ENCODE measurements at places on chromosomes 1 and 21.

GRCh38 chr1:12407050-12407961 lies 177.5 kb downstream of the VPS13D start:
- DNase-seq, result peak; percentile 30

- DNase-seq, result no peak
These were observed 8.7 kb downstream of the TIE1 start for GRCh38 chr1:43309405-43310025.

- DNase-seq, result no peak
These were observed 30.5 kb upstream of the COA6 start for GRCh38 chr1:234342774-234343173.

DNA sequence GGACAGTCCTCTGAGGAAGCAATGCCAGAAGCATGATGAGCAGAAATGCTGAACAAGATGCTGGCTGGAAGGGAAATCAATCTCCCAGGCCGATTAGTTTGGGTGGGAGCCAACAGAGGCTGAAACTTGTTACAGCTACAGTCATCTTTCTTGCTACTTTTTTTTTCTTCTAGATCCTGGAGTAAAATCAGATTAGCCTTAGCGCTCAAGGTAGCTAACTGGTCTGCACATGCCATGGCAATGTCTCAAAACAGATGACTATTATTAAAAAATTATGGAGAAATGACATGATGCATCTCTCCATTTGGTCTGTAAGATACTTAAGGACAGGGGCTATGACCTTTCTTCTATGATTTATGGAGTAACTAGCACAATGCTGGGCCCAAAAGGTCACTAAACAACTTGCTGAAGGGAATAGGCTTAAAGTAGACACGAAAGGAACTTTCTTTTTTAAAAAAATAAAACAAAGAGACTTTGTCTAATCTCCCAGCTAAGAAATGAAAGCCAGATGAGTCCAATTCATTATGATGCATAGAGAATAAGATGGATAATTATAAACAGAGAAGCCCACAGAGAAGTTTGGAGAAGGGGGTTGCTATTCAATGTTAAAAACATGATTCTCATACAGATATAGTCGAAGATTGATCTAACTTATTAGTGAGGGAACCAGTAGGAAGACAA lies 42.5 kb downstream of the UTP25 start:
- no peak for DNase-seq

GRCh38 chr1:165942062-165942461 lies 114.6 kb downstream of the UCK2 start:
- no peak for DNase-seq

DNA sequence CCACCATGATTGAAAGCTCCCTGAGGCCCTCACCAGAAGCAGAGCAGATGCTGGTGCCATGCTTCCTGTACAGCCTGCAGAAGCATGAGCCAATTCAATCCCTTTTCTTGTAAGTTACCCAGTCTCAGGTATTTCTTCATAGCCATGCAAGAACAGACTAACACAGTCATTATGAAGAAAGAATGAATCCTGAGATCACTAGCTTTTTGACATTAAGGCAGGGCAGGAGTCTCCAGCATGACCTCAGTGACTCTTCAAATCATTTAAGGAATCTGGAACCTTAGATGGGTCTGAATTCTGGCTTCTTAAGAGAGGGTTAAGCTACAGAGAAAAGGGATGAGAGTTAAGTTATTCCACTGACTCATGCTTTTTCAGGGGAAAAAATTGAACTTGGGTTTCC lies 79.0 kb downstream of the PTPN14 start:
- no peak for DNase-seq

DNA sequence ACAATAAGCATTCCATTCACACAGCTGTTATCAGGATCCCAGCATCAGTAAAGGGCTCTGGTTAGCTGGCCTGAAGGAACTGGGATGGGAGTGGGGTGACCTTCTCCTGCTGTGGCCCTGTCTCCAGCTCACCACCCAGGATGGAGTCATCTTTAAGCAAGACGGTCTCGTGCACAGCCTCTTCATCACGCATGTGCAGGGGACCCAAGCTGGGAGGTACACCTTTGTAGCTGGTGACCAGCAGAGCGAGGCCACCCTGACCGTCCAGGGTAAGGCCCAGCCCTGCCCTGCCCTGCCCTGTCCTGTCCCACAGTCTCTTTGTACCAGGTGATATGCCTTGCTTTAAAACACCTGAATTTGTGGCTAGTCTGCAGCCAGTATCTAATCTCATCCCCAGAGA lies 24.3 kb downstream of the IGFN1 start:
- no peak for DNase-seq

- peak; percentile 88 for DNase-seq
These were observed 23.2 kb downstream of the CD1D start for GRCh38 chr1:158203693-158204457.

DNA sequence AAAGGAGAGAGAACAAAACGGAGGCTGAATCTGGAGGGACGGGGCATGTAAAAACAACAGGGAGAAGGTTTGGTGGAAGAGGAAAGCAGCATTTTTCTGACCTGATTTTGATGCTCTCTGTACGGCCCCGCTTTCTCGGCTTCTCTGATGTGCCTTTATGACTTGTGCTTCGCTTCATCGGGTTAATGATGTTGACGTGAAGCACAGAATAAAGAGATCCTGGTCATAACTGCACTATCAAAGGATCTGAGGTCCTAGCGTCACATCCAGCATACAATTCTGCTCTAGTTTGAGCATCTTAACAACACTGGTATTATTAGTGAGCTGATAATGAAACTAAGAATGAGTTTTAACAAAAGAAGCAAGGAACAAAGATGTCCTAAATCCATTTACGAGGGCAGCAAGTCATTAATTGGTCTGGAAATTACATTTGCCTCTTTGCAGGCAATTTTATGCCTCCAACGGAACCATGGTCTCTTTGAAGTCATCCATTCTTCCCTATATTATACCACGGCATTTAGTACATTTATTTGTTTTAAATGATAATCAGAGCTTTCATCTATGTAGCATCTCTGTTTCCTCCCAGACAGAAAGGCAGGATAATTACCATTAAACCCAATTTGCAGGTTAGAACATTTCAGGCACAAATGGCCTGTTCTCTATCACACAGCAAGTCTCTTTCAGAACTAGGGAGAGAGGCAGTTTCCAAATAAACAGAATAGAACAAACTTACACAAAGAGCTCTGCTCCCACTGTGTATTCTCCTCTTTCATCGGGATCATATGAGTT lies 45.3 kb upstream of the B3GALNT2 start:
- no peak for DNase-seq

DNA sequence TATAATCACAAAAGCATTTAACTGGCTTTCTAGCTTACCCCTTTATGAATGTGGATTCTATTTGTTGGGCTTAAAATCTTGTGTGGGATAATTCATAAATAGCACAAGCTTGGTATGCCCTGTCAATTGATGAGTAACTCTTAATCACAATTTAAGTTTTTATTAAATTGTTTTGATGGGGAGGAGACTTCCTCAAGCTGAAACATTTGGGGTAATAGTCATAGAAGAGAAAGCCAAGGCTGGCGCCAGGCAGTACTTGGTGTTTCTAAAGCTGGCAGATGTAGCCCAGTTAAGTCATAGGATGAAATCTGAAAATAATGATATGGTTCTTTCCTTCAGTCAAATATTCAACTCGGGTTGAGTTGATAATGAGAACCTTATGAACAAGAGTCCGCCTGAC lies 167.2 kb downstream of the FMN2 start:
- no peak for DNase-seq

DNA sequence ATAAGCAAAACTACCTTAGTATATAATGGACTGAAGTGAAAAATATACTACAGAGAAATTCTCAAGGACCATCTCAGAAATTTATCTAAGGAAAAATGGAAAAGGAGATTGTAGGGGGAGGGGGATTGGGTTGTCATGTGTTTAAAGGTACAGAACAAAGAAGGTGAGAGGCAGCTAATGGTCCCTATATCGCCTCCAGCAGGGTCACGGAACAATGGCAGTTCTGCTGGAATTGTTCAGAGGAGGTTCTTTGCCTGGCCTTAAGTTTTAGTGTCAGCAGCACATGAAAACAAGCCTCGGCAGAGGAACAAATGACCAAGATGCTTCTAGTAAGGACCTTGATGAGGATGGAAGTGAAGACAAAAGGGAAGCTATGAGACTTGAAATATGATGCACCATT lies 42.0 kb upstream of the RGS2 start:
- DNase-seq, result no peak

- DNase-seq, result no peak
These were observed 7.3 kb downstream of the KRTAP22-2 start for GRCh38 chr21:30582870-30583269.

- no peak for DNase-seq
These were observed 101.6 kb upstream of the BACE2 start for GRCh38 chr21:41066086-41066938.

DNA sequence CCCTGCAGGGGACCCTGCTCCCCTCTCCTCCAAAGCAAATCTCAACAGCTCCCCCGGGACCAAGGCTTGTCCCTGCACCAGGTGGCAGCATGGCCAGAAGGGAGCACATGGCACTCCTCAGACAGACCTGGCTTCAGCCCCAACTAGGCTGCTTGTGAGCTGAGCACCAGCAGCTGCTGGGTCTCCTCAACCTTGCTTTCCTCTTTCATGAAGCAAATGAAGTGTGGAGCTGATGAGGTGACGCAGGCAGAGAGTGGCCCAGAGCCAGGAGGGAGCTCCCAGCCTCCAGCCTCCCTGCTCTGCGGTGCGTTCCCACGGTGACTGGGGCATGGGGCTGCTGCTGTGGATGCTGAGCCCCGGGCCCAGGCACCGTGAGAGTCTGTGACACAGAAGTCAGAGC lies 34.0 kb downstream of the MEGF6 start:
- no peak for DNase-seq

- no peak for DNase-seq
These were observed 48.7 kb upstream of the COL6A2 start for GRCh38 chr21:46048926-46049889.

DNA sequence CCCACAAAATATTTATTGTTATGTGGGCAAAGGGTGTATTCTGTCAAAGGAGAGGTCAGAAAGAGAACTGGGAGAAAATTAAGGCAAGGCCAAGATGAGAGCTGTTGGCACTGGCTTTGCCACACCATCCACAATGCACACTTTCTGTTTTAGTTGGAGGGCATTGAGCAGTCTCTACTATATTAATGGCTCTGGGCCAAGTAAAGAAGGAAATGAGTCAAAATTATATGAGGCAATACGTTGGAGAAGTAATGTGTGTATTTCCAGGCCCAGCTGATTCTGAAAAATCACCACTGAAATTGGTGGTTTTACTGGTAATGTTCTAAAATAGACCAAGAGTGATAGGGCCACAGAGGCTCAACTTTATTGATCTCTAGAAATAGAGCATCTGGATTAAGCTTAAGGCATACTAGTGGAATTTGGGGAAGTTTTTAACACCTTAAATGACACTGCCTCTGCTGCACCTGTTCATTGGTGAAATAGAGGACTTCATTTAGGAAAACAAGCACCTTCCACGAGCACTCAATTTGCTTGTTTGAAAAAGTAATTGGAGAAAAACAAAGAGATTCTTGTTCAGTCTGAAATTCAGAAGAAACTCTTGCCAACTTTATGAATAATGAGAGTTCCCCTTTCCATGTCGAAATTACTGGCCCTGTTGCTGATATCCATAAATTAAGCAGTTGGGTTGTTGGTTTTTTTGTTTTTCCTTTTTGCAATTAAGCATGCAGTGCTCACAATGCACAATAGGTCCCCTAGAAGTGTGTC lies 424.9 kb downstream of the ADGRL2 start:
- DNase-seq, result peak; percentile 92

DNA sequence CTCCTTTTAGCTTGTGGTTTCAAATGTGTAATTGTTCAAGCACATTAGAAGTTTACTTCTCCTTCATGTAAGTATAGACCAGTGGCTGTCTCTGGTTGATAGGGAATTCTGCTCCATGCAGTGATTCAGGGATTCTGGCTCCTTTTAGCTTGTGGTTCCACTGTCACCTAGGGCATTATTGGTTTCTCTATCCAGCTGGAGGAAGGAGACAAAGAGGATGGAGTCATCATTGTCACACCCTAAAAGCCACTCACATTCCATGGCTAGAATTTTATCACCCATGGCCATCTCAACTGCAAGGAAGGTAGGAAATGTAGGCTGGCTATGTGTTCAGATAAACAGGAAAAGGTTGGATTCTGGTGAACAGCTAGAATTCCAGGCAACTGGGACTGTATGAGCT lies 131.2 kb downstream of the URB2 start:
- no peak for DNase-seq

- DNase-seq, result no peak
These were observed 692 bp downstream of the TARDBP start for GRCh38 chr1:11013160-11013531.

Measured in suppressor macrophage treated with lipopolysaccharide for 1 hour (primary cell).